ENCODE measurements at places on chromosomes 1 and 21. TPM values are rescaled to one million over a fixed set of nuclear protein-coding genes. Genes with fewer than 3 reads are reported as not detected.

DNA sequence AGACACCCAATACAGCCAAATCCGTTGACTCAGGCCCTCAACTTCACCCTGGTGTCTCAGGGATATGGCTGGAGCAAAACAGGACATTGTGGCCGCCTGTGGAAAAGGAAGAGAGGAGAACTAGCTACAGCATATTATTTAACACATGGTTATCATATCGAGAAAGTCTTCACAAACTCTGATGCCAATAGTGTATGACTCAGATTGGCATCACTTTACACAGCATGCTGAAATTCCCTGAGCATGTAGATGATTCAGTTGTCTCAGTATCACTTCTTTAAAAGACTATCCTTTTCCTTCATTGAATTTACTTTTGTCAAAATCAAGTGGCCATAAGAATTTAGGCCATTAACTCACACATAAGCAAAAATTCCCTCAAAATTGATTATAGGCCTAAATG, 20.1 kb downstream of the HSD3B2 start:
- no peaks in the 10 kb centered on the region for H3K27me3 ChIP-seq
- H3K36me3 ChIP-seq = no peaks in the 10 kb centered on the region
- H3K4me1 ChIP-seq = no peaks in the 10 kb centered on the region
- DNase-seq = no peak
- H3K4me3 ChIP-seq = no peak overlapping the region
- H3K27ac ChIP-seq = no peak overlapping the region

Gene LRRC39
- 0.82 TPM for total RNA-seq

DNA sequence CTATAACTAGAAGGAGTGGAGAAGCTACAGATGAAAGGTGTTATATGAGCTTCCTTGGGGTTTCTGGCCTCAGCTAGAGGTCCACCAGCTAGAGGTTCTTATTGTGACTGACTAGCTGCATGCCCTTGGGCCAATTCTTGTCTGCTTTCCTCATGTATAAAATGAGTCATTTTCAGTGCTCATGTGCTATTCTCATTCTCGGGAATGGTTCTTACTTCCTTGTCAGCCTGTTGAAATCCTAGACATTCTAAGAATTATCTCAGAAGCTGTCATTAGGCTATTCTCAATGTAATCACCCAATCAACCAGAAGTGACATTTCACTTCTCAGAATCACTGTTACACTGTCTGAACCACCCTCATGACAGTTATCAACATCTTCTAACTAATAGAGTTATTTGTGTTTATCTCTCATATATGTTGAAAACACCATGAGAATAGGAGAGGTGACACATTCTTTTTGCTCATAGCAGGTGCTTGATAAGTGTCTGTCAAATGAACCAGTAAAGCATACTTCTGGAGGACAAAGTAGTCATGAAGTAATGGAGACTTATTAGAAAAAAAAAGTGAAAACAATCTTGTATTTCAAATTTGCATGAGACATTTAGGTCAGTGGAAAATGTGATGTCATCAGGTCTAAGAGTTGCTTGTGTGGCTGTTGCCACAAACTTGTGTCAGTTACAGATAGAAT, 122.8 kb upstream of the IVNS1ABP start:
- no peaks in the 10 kb centered on the region for H3K36me3 ChIP-seq
- no peaks in the 10 kb centered on the region for H3K4me1 ChIP-seq
- DNase-seq = no peak
- H3K27me3 ChIP-seq = no peaks in the 10 kb centered on the region

Gene OR2M3
- total RNA-seq = not detected

DNA sequence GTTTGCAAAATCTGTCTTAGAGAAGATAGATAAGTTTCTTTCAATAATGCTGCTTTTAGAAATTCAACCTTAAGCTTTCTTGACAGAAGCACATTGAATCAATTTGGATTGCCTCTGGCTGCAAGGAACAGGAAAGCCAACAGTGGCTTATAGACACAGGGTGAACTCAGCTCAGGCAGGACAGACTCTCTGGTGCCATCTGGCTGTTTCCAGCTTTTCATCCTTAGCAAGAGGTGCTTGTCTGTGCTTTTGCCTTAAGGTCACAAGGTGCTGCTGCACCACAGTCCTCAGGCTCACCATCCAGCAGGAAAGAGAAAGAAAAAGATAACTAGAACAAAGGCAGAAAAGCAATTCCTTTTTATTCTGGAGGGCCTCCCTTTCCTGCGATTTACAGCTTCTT, 93.7 kb upstream of the ETS2 start:
- no peak overlapping the region for H3K4me3 ChIP-seq
- H3K36me3 ChIP-seq = no peaks in the 10 kb centered on the region
- peak; percentile 44 for DNase-seq
- no peak overlapping the region for H3K27ac ChIP-seq

DNA sequence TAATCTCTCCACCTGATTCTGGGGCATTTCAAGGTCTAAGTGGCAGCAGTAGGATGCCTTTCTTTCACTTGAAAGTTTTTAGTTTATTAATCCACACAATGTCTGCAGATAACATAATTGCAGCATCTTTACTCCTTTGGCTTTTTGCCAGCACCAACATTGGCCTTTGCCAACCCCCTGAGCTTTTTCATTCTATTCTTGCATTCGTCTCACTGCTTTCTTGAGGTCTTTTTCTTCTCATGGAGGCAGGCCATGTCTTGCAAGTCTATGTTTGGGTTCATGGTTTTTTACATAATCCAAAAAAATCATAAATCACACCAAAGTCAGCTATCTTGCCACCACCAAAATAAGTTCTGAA, 30.4 kb upstream of the COG2 start:
- no peaks in the 10 kb centered on the region for H3K27me3 ChIP-seq
- H3K4me3 ChIP-seq = no peak overlapping the region
- no peak overlapping the region for H3K27ac ChIP-seq
- H3K36me3 ChIP-seq = no peaks in the 10 kb centered on the region
- DNase-seq = no peak

DNA sequence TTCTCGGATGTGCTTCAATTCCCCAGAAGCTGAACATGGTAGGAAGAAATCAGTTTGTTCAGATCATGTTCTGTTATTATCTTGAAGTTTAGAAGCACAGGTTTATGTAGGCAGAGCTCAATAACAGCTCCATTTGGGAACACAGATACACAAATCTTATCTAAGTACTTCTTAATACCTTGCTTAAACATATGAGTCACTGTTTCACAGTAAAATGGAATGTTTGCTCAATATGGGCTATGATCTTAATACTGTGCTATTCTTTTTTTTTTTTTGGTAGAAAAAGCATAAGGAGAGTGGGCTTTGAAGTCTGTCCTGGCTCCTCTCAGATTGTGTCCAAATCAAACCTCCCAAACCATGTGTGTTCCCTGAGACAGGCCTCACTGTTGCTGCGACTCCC, 13.4 kb downstream of the PROK1 start:
- no peaks in the 10 kb centered on the region for H3K4me1 ChIP-seq
- H3K36me3 ChIP-seq = no peaks in the 10 kb centered on the region
- H3K27me3 ChIP-seq = no peaks in the 10 kb centered on the region
- no peak overlapping the region for H3K4me3 ChIP-seq
- no peak overlapping the region for H3K27ac ChIP-seq

DNA sequence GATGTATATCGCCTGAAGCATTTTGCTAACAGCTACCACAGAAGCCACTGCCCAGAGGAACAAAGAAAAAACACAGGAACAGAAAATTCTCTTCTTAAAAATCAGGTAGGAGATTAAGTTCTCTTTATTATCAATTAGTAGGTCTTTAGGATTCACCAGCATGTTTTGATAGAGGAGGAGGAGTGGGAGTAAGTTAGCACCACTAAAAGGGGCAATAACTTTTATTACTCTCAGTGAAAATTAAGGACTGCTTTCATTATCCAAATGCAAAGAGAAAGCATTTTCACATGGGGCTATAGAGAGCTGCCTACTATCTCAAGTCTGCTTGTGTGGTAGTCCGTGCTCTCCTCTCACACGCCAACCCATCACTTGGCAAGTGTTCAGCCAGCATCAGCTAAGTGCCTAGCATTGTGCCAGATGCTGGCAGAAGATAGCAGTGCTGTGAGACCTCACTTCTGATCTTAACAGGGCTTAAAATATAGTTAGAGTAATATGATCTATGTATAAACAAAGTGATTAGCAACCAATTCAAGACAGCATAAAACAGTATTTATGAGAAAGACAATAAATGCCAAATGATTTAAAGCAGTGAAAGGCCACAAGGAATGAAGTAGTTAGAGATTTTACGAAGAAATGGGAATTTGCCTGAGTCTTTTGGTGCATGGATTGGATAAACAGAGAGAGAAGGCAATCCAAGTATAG, 39.8 kb downstream of the ASTN1 start:
- H3K27me3 ChIP-seq = no peaks in the 10 kb centered on the region
- no peaks in the 10 kb centered on the region for H3K36me3 ChIP-seq
- H3K4me3 ChIP-seq = no peak overlapping the region
- H3K27ac ChIP-seq = no peak overlapping the region

DNA sequence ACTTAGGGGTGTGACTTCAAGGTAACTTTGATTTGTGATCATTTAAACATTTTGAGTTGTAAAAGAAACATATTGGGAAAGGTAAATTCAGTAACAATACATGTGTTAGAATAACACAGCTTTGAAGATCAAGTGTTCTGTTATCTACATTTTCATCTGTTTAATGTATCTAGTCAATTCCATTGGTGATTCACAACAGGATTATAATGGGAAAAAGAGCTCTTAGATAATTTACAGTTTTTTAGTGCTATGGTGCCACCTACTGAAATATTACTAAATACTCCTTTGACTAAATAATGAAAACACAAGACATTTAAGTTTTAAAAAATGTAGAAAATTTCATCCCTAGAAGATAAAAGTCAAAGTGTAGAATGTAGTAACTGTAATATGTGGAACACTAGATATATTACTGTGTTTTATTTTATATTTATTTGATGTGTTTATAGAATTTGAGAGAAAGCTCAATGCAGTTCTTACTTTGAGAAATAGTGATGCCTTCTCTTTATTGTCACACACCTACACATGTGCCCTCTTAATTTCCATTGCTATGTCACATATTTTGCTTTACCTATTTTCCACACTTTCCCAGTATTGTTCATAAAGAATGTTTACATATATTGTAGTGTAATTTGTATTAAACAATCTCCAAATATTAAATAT, 47.4 kb downstream of the PTPRC start:
- no peak overlapping the region for H3K4me3 ChIP-seq
- no peak for DNase-seq
- H3K4me1 ChIP-seq = no peaks in the 10 kb centered on the region
- no peaks in the 10 kb centered on the region for H3K36me3 ChIP-seq
- H3K27ac ChIP-seq = no peak overlapping the region

DNA sequence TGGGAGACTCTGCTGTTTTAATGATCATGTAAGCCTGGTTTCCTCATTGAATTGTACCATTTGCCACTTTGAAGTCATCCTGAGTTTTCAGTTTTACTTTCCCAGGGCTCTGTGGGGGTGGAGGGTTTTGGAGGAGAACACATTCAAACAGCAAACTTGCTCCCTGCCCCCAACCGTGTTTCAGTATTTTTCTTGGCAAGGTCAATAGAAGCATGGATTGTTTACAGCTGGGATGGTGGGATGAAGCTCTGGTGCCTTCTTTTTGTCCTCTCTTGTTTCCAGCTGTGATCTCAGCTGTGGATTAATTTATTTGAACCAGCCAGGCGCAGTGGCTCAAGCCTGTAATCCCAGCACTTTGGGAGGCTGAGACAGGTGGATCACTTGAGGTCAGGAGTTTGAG, 54.3 kb upstream of the SERBP1 start:
- no peaks in the 10 kb centered on the region for H3K27me3 ChIP-seq
- H3K4me1 ChIP-seq = no peaks in the 10 kb centered on the region
- no peaks in the 10 kb centered on the region for H3K36me3 ChIP-seq
- no peak for DNase-seq
- no peak overlapping the region for H3K27ac ChIP-seq

Gene RIPPLY3
- total RNA-seq = not detected

Gene FCRL4
- not detected for total RNA-seq

Gene SPATA46
- not detected for total RNA-seq

Gene DCDC2B
- not detected for total RNA-seq

Gene TRIM67
- not detected for total RNA-seq

Gene BTBD8
- 1.4 TPM for total RNA-seq

DNA sequence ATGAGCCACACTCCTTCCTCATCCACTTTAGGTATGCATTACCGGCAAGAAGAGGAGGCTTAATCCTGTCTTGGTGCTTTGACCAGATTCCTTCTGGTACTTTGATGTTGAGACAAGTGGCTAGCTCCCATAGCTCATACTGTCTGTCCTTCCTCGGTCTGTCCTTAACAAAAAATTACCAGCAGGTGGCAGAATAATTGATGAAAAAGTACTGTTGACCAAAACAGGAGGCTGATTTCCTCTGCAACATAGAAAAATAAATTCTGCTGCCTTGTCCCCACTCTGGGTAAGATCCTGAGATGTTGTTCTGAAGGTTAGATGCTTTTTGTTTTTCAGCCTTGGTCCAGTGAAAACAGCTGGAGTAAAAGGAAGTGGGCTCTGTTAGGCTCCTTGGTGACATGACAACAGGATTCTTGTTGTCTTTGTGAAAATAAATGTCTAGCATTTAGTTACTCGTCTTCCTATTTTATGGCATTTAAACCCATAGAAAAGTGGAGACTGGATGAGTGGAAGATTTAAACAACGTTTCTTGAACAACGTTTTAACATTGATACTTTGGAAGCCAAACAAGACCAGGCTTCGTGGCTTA, 11.2 kb upstream of the HJV start:
- no peaks in the 10 kb centered on the region for H3K4me1 ChIP-seq
- no peak for DNase-seq
- H3K27me3 ChIP-seq = no peaks in the 10 kb centered on the region
- H3K4me3 ChIP-seq = no peak overlapping the region
- no peaks in the 10 kb centered on the region for H3K36me3 ChIP-seq

Gene KISS1
- total RNA-seq = not detected

Gene AMY2A
- total RNA-seq = not detected

Gene VSIG8
- not detected for total RNA-seq

DNA sequence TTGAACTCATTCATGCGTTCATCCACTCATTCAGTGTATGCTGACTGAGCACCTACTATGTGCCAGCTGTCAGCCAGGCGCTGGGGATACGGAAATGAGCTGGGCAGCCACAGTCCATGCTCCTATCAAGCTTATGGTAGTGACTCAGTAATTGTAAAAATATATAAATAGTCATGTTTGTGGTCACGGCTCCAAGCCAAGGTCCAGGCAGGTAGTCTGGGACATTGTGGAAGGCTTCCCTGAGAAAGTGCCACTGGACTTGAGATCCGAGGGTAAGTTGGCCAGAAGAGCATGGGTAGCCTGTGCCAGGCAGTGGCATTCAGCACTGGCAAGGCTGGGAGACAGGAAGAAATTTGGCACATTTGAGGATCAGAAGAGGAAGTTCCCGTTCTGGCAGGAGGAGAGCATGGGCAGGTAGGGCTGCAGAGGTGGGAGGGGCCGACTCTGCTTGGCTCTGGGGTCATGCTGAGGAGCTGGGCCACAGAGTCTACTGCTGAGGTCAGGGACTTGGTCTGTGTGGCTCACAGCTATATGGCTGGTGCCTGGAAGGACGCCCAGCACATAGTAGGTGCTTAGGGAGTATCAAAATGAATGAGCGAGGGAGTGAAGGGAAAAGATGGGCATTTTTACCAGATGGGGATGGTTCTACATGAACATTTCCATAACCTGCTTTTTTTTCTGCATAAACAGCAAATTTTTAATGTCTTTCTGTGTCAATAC, 6.9 kb downstream of the PTPRF start:
- H3K27me3 ChIP-seq = no peaks in the 10 kb centered on the region
- no peaks in the 10 kb centered on the region for H3K36me3 ChIP-seq
- H3K4me1 ChIP-seq = peaks cover 73% of the 10 kb centered on the region
- peak; percentile 67 for DNase-seq
- H3K4me3 ChIP-seq = no peak overlapping the region

GRCh38 chr1:61301824-61302657, 219.7 kb downstream of the NFIA start:
- no peak for DNase-seq
- no peak overlapping the region for H3K4me3 ChIP-seq
- H3K27me3 ChIP-seq = no peaks in the 10 kb centered on the region
- peak overlapping the region; percentile 38 for H3K27ac ChIP-seq

Gene CCDC30
- 2.6 TPM for total RNA-seq
